ENCODE measurements at places on chromosomes 11 and 22.

- DNase-seq = no peak
These were observed 6.1 kb downstream of the FXYD6 start for GRCh38 chr11:117870103-117870952.

DNA sequence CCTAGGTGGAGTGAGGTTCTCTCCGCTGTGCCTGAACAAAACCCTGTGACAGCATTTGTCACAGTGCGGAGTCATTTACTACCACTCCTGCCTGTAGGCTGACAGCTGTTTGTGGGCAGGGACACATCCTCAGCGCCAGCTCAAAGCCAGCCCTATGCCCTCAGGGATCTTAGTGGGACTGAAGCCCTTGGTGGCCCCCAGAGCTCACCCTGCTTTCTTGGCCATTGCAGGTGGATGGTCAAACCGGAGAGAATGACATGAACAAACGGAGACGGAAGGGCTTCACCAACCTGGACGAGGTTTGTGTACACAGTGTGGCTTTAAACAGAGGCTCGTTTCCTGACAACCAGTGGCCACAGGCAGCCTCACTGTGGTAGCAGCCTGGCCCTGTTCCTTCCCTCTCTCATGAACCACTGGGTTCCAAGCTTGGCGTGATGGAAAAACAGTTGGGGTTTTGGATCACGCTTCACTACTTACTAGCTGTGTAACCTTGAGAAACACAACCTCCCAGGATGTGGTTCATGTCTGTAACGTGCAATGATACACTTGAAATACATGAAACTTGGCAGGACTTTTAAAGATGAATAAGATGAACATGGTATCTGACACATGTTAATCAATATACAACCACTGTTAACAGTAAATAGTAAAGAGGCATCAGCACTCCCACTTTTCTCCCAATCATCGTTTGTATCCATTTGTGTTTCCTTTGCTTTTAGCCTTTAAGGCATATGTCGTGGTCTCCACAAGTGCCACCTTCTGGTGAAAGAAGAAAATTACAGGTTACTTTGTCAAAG is 125.8 kb downstream of the MICAL2 start:
- DNase-seq = no peak

DNA sequence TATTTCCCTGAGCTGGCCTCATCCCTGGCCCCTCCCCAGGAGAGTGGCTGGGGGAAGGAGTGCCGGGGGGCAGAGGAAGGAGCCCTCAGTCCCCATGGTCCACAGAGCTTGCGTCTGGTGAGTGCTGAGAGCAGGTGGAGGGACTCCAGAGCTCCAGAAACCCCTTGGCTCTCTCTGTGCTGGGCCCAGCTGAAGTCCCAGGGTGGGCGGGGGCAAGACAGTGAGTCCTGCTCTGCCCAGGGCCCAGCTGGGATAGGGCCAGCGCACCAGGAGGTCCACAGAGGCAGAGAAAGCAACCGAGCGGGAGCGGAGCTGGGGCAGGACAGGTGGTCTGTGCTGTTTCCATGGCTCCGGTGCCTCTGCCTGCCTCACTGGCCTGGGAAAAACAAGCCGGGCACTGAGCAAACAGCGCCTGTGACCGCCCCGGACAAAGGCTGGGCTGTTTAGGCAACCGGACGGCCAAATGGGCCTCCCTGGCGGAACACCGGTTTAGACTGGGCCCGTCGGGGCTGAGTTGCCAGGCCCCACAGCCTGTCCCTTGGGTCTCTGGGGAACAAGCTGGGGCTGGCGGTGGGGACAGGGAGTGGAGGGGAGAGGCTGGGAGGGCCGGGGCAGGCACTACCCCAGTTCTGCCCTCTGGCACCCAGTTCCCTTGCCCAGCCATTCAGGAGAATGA is 34.1 kb upstream of the WNT7B start:
- DNase-seq = no peak

DNA sequence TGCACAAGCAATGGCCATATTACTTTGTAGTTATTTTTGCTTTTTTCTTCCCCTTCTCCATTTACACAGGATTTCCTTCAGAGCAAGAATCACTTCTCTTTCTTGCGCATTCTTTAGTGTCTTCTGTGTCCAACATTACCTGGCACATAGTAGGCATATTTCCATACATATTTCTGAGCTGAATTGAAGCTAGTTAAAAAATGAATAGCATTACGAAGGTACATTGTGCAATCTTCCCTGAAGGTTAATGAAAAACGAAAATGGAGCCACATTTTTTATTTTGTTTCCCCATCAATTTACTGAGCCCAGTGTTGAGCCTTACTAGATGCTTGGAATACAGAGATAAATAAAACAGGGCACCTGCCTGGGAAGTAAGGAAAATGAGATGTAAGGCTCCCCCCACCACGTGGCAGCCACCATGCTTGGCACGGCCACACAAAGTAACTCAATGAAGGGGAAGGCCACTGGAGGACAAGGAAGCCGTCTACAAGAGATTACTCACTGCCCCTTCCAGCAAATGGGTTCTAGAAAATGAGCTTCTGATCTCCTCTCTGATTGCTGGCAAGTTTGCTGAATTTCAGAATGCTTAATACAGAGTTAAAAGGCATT is 381.9 kb downstream of the LARGE1 start:
- no peak for DNase-seq

- DNase-seq = no peak
These were observed 8.6 kb downstream of the TCN1 start for GRCh38 chr11:59857439-59858434.

- no peak for DNase-seq
These were observed 679.3 kb upstream of the CCDC179 start for GRCh38 chr11:23539556-23539955.

GRCh38 chr11:15810525-15810924 is 545.8 kb downstream of the SOX6 start:
- DNase-seq = no peak

DNA sequence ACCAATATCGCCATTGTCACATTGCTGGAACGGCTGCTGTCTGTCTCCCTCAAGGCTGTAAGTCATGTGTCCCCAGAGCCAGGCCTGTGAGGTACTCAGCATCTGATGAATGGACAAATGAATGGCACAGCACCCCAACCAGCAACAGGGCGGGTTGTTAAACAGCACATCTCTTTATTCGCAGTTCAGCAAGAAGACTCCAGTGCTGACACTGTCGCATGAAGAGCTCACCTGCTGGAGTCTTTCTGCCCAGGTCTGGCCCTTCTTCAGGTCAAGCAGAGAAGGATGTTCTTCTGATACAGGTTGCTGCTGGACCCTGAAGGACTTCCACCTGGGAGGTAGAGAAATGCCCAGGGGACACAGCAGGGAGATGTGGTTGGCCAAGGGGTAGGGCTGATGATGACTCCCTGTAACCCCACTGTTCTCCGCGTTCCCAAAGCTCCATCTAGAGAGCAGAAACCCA is 4.8 kb downstream of the SPATA19 start:
- no peak for DNase-seq

DNA sequence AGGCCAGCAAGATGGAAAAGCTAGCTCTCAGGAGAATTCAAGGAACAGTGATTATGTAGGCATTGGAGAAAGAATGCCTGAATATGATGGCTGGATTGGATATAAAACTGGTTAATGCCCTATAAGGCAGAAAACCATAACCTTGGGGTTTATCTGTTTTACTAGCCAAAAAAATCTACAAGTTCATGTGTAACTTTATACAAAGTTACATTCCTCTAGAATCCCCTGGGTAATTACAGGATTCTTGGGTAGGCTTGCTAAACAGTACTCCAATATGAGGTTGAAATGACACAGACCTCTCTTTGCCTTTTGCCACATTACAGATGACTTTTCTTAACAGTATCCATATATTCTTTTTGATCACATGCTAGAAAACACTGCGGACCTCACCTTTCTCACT is 26.0 kb downstream of the TSPAN18 start:
- no peak for DNase-seq

GRCh38 chr11:119992171-119993051 is 145.5 kb downstream of the TRIM29 start:
- DNase-seq = no peak

DNA sequence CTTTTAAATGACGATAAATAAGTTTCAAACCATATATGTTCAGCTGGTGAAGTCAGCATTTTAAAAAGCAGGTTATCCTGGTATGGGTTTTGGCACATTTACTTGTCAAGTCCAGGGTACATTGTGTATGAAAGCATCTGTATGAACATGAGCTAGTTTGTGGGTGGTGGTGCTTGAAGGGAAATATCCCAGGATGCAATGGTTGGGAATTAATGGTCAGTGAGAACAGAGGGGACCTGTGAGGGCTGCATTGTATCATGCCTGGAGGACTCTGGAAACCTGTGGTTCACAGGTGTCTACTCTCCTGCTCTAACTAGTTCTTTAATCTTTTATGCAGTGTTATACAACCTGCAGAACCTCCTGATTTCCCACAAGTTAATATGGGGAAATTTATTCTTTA is 5.8 kb downstream of the DEPDC7 start:
- DNase-seq = no peak

DNA sequence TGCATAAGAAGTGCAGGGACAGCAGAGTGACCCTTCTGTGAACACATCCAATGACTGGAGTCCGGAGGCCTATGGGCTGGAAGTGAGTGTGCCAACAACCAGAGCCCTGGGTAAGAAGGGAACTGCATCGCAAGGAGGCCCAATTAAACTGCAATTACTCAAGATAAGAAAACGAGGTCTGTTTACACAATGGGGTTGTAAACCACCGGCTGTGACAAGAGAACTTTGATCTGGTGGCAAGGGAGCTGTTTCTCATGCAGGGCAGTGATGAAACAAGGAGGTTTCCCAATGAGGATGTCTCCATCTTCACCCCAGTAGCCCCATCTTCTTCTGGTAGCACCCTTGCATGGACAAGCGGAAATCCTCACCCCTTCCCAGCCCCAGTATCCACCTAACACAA is 21.5 kb downstream of the ETS1 start:
- DNase-seq = no peak

DNA sequence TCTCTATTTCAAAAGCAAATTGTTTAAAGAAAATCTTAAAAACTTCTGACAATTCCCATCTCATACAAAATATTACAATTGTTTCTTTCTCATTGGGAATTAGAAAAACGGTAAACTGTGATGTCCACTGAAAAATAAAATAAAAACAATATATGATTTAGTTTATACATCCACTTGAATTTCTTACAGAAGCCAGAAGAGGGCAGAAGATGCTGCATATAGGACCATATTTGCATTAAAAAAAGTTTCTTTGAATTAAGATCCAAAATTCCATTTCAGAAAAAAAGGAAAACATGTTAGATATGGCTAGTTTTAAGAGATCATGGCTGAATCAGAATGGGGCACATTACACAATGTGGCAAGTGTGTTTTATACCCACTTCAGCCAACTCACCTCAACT is 39.3 kb upstream of the LRRC4C start:
- no peak for DNase-seq

DNA sequence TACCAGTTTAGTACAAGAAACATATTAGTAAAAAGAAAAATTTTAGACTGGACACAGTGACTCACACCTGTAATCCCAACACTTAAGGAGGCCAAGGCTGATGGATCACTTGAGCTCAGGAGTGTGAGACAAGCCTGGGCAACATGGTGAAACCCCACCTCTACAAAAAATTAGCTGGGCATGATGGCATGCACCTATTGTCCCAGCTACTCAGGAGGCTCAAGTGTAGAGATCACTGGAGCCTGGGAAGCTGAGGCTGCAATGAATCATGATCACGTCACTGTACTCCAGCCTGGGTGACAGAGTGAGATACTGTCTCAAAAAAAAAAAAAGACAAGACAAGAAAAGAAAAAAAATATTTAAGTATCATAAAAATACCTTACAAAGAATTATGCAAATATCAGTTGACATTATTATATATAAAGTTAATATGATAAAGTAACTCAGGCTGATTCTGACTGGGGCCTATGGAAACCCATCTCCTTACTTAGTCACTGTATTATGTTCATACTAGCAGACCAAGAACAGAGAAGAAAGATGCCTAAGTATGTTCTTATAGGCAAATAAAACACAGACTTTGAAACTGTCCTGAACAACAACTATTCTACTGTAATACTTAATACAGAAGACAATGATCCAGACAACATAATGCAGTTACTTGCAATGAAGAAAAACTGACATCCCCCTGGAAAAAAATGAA is 27.3 kb downstream of the FAM168A start:
- DNase-seq = no peak

DNA sequence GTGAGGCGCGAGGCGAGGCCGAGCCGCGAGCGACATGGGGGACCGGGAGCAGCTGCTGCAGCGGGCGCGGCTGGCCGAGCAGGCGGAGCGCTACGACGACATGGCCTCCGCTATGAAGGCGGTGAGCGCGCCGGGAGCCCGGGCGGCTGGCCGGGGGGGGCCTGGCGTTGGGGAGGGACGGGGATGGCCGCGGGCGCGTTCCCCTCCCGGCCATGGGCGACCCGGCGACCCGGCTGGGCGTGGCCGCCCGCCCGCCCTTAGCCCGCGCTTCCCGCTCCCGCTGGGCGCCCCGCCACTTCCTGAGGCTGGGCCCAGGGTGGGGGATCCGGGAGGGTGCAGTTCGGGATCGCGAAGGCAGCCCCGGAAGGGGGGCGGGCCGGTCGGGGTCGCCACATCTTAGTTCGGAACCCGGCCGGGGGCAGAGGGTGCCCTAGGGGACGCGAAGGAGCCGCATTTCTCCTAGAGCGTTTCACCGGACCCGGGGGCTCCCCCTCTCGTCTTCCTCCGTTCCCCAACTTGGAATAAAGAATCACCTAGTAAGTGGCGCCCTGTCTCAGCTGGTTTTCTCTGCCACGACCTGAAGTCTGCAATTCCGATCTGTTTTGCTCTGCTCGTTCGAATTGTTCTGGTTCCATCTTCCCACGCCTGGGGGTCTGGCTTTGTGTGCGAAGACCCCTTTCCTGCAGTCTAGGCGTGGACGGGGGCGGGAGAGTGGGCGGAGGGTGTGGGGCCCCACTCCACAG is 536 bp downstream of the YWHAH start:
- DNase-seq = no peak

DNA sequence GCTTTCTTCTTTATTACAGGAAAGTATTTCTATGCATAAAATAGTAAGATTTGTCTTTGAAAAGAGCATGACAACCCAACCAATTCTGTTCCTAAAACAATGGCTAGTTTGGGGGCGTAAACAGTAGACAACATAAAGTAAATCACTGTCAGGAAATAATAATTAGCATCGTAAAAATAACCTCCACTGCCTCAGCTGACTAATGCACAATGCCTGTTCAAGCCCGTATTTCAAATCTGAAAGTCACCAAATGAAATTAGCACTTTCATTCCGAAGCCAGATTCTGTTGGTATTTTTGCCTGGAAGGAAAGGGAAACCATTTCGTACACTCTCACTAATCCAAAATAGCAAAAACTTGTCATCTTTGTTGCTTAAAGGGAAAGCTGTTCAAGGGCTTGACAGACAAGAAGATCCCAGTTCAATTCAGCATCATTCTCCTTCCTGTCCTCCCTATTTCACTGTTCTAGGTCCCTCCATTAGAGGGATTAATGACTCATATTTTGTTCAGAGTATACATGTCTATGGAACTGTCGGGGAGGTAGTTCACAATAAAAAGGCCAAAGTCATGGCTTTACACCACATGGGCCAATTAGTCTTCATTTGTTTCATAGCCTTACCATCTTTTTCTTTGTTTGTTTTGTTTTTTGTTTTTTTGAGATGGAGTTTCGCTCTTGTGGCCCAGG is 154.7 kb downstream of the CADM1 start:
- no peak for DNase-seq

DNA sequence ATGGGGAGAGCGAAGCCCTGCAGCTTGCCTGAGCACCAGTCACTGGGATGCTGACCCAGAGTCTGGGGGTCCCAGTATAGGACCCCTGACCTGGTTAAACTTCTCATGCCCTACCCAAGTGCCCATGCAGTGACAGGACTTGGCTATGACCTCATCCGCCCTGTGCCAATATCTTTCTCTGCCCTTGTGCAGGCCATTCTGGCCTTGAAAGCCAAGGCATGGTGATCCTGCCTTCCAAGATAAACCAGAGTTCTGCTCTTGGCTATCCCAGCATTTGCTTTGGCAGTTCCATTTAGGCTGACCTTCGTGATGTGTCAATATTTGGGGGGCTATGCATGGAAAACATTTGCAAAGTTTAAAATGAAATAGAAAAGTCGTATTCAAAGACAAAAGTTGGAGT is 240.8 kb upstream of the MPPED2 start:
- DNase-seq = no peak
